Epithelial cell of proximal tubule (primary cell): ENCODE measurements at places on chromosomes 11 and 22. TPM values are rescaled to one million over a fixed set of nuclear protein-coding genes. Genes with fewer than 3 reads are reported as not detected.

The RIMBP3B gene
- 0.29 TPM in 1 of 2 replicates, not detected in the other for total RNA-seq

The RASL10A gene
- total RNA-seq = 0.12 TPM in 1 of 2 replicates, not detected in the other

The SOX6 gene
- total RNA-seq = 0.36 and 1.6 TPM in 2 replicates

The KCNJ1 gene
- total RNA-seq = not detected in 2 replicates

The SSTR3 gene
- not detected in 2 replicates for total RNA-seq

The TTC36 gene
- 1.6 TPM in 1 of 2 replicates, not detected in the other for total RNA-seq

GRCh38 chr11:113444502-113445123, 30.6 kb downstream of the DRD2 start:
- no peak for DNase-seq

DNA sequence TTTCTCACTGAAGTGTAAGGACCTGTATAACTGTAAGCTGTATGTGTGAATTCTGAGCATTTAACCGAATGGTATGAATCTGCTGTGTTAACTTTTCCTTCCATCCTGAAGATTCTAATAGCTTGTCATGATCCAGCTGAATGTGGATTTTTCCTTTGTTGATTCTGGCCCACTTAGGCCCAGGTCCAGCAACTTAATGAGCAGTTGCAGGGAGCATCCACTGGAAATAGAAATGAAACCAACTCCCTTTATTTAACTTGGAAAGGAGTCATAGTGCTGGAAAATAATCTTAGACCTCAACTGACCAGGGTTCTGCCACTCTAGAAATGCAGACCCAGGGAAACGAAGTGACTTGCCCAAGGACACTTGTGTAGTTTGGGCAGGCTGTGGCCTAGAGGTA, 142.3 kb upstream of the MTNR1B start:
- no peak for DNase-seq

- DNase-seq = no peak
These were observed 96.2 kb upstream of the TEAD1 start for GRCh38 chr11:12577725-12578644.

DNA sequence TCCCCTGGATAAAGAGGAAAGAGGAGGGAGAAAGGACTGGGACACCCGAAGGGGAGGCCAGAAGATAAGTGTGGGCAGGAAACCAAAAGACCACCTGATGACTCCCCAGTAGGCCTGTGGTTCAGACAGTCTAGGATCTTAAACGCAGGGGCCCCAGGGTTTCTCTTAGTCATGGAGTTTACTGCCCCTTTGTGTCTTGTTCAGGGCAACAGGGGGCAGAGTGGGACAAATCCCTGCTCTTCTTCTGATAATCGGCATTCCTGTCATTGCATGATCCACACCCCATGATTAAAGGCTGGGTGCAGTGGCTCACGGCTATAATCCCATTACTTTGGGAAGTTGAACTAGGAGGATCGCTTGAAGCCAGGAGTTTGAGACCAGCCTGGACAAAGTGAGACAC, 4.7 kb upstream of the TMPRSS13 start:
- no peak for DNase-seq

DNA sequence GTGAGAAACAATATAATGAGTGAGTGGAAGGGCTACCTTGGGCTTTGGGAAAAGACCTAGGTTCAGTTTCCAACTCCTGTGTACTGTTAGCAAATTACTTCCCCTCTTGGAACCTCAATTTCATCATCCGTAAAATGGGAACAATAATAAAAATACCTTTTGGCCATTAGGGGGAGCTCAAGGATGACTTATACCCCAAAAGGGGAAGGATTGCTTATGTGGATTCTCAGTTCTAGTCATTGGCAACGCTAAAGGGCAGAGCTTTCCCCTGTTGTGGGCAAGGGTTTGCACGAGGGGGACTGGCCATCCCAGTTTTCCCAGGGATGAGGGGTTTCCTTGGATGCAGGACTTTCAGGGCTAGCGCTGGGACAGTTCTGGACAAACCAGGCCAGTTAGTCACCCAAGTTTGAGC, 3.1 kb upstream of the COMMD9 start:
- DNase-seq = no peak

DNA sequence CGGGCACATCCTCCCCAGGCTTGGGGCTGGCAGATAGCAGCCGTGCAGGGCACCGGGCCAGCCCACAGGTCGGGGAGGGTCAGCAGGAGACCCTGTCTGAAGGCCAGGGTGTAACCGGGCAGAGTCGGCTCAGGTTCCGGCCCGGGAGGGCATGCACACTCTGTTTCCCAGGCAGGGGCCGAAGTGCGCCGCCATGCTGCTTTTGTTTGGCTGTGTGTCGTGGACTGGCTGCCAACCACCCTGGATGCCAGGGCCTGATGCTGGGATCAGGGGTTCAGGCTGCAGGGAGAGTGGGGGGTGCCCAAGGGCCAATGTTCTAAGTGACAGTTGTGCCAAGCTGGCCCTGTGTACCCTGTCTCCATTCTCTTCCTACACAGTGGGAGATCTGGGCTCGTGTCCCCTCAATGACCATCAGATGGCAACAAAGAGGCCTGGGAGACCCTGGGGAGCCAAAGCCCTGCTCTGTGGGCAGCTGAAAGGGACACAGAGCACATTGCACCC, 120.9 kb upstream of the B3GAT1 start:
- DNase-seq = no peak

- no peak for DNase-seq
These were observed 18.1 kb downstream of the TMPRSS13 start for GRCh38 chr11:117910941-117911655.

DNA sequence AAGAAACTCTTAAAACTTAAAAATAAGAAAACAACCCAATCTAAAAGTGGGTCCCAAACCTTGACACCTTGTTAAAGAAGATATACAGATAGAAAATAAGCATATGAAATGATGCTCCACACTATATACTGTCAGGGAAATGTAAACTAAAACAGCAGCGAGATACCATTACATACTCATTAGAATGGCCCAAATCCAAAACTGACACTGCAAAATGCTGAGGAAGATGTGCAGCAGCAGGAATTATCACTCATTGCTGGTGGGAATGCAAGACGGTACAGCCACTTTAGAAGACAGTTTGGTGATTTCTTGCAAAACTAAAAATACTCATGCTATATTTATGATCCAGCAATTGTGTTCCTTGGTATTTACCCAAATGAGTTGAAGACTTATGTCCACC, 5.0 kb upstream of the RNF26 start:
- no peak for DNase-seq

- no peak for DNase-seq
These were observed 9.8 kb upstream of the SPI1 start for GRCh38 chr11:47387944-47388696.

DNA sequence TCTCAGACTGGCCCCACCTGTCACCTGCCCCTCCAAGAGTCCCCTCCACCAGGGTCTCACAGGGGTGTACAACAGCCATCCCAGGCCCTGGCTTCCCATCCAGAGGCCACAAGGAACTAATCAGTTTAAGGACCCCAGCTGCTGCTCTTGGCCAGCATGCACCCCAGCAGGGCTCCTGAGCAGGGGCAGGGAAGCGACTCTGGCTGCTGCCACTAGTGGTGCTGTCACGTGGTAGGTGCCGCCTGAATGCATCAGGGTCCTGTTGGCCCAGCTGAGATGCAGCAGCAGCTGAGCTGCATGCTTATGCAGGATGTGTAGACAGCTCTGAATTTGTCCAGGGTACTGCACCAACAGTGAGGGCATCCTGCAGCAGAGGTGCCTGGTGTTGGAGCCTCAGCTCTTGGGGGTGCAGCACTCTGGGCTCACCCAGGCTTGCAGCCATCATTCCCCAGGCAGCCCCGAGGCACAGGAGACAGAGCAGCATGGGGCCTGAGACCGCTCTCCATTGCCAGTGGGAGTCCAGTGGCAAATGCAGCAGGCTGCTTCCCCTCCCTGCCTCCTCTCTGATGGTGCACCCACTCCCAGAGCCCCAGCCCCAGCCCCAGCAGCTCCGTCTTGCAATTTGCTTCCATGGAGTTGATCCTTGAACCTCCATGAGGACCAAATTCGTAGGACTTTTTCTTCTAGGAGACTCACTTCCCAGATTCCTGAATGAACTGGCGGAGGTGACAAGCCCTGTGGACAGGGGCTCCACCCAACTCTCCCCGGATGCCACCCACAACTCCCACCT, 98.7 kb downstream of the MPPED1 start:
- DNase-seq = no peak

DNA sequence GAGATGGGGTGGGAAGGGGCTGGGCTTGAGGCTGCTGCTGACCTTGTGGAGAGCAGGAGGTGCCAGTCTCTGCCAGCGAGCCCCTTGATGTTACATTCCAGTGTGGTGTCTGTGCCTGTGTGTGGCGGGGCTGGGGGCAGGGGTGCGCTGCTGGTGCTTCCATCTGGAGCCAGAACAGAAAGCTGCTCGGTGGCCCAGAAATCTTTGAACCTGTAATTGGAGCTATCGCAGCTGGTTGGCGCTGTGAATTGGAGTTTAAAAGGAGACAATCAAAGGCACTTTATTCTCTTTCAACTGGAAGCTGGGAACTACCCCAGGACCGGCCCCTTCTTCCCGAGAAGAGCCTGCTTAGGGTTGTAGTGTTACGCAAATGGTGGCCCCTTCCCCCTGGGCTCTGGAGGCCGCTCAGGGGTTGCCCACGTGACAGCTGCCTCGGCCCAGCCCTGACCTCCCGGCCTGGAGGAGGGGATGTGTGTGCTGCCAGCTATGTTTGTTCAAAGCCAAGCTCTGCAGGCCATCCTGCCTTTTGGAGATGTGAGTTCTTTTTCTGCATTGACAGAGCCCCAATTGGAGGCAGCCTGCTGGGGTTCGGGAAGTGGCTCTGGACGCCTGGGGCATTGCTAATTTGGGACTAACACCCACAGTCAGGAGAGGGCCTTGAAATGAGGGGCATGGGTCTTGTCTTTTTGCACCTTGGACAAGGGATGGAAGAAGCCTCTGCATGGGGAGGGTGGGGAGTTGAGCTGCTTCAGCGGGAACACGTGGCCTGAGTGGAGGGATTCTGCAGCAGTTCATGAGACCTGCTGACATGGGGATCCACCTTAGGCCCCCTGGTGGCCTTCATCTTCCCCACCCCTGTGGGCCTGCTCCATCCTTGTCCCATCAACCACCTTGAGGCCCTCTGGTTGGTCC, 14.0 kb upstream of the ARSA start:
- no peak for DNase-seq

DNA sequence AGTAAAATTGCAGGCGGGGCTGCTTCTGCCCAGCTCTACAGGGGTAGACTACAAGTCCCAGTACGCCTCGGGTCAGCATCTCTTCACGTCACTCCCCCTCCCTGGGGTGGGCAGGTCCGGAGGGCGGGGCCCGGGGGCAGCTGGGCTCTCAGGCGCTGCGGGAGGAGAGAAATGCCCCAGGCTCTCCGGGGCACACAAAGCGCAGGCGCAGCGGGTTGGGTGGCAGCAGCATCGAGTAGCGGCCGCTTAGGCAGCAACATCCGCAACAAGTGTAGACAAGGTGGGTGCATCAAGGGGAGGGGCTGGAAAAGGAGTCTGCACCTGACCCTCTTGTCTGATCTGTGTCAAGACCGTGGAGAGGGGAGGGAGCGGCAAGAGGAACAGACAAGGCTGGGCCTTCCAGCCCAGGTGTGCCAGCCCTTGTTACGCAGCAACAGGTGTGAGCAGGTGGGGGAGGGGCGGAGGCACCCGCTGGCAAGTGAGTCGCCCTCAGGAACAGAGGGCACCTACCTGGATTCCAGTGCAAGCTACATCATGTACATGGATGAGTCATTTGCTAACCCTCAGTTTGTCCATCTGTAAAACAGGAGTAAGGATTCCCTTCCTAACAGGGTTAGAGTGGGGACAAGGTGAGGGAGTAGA, 1.2 kb downstream of the PLEKHB1 start:
- DNase-seq = no peak

DNA sequence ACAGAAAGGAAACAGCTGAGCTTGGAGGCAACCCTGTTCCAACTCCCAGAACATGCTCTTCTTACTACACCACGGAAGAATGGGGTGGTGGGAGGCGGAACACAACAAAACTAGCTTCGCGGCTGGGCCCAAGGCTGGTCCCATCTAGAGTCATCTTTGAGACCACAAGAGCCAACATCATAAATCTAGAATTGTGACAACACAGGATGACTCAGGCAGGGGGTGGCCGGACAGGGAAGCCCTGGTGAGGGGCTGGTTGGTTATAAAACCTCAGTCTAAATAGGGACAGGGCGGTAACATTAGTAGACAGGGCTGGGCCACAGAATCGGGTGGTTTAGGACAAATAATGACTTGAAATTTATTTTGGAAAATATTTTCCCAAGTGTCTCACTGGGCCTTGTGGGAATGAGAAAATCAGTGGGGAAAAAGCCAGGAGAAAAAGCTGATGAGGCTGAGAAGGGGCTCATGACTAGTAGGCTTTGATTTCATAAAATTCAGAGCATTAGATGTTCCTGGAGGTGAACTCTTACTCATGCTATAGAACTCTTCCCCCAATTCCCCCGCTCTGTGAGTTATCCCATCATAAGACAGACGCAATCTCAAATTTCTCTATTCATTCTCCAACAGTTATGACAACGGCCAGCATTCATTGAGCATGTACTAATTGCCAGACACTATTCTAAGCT, 151.8 kb upstream of the TIMP3 start:
- DNase-seq = no peak

DNA sequence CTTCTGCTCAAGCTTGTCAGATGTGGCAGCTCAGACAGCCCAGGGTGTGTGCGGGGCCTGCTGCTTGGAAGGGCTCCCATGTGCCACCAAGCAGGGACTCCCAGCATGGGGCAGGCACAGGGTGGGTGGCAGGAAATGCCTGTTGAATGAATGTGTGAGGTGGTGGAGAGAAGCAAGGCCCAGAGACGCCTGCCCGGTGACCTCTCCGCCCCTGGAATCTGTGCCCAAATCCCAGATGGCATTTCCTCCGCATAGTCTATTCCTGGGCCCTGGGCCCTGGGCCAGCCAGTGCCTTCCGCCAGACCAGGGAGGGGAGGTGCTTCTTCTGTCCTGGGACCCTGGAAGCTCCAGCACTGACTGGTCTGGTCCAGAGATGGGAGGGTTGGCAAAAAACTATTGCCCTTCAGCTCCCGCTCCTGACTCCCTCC, 3.7 kb downstream of the CST6 start:
- DNase-seq = no peak

- DNase-seq = no peak
These were observed 52.5 kb upstream of the SUSD2 start for GRCh38 chr22:24128631-24129262.

DNA sequence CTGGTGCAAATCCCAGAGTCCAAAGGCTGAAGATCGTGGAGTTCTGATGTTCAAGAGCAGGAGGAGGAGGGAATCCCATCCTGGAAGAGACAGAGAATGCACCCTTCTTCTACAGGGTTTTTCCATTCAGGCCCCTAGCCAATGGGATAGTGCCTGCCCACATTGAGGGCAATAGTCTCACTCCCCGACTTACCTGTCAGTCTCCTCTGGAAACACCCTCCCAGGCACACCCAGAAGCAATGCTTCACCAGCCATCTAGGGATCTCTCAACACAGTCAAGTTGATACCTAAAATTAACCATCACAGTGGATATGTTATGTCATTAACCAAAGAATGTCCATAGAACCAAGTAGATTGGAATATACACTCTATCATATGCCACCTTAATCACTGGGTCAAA, 72.9 kb downstream of the FAM83F start:
- no peak for DNase-seq
